ENCODE measurements at places on chromosomes 12 and 14. TPM values are rescaled to one million over a fixed set of nuclear protein-coding genes. Genes with fewer than 3 reads are reported as not detected.

DNA sequence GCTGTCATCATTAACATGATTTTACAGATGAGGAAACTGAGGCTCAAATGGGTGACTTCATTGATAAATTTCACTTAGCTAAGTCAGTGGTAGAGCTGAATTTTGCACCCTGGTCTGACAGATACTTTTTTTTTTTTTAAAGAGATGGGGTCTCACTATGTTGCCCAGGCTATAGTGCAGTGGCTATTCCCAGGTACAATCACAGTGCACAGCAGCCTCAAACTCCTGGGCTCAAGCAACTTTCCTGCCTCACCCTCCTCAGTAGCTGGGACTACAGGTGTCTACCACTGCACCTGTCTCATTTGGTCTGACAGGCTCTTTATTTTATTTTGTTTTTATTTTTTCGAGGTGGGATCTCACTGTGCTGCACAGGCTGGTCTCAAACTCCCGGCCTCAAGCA, 24.2 kb upstream of the CORO1C start:
- no peak for DNase-seq

DNA sequence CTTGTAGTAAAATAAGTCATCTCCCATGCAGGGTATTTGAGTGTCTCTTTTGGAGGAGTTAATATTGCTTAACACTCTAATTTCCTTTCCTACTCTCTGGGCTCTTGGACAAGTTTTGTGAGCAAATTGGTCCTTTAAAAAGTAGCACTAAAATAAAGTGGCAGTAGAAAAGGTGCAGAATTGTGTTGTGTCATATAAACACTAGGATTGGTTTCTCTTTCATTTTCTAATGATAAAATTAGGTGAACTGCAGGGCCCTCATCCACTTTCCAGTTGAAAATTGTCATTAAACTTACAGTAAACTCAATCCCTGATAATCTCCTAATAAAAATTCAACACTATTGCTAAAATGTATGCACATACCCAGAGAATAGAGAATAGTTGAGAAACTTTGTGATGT, 42.6 kb upstream of the REP15 start:
- DNase-seq, result no peak

DNA sequence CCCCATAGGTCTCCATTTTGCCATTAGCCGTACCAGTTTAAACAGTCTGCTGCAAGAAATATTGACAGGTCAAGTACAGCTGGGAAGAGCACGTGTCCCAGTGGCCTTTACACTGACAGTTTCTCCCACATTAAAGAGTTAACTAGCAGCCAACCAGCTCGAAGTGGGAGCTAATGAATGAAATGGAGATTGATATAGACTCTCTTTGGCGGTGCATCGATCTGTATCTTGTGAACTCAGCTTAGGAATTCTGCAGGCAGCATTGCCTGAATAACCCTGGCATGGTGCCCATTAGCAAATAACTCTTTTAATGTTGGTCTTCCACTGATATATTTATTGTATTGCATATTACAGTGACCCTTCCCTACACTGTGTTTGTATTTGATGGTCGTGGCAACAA, 319.4 kb downstream of the EGLN3 start:
- no peak for DNase-seq

DNA sequence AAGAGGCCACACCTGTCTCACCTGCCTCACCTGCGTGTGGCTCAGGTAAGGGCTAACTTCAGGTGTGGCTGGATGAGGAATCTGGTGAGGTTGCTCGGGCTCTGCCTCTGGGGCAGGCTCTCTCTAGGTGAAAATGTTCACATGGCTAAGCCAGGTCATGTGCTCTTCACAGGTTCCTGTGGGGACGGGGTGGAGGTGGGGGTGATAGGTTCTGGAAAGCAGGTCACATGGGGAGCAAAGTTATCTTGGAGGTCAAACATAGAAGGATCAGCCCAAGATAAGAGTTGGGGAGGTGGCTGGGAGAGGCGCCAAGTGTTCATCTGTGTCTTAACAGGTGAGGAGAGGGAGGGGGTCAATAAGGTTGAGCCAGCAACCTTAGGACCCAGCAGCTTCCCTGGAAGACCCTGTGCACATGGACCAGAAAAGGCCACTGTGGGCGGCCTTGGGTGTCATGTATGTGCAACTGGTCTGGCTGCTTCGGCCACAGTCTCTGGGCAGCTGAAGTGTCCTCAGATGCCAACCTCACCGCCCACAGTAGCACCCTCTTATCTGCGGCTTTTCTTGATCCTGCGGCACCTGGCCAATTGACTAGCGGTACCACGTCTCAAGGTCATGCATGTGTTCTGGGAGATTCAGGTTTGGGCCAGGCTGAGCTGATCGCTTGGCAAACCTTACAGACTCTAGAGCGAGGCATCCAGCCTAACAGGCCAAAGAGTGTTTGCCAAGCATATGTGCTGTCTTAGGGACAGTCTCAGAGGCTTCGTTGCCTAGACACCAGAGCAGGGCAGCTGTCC, 60.5 kb downstream of the CACNA1C start:
- DNase-seq, result no peak

ACVRL1 gene
- total RNA-seq, result not detected

Measured in activated CD4-positive, alpha-beta T cell treated with anti-CD3 and anti-CD28 coated beads for 36 hours (primary cell).